ENCODE measurements at places on chromosomes 5 and 9. TPM values are rescaled to one million over a fixed set of nuclear protein-coding genes. Genes with fewer than 3 reads are reported as not detected.

DNA sequence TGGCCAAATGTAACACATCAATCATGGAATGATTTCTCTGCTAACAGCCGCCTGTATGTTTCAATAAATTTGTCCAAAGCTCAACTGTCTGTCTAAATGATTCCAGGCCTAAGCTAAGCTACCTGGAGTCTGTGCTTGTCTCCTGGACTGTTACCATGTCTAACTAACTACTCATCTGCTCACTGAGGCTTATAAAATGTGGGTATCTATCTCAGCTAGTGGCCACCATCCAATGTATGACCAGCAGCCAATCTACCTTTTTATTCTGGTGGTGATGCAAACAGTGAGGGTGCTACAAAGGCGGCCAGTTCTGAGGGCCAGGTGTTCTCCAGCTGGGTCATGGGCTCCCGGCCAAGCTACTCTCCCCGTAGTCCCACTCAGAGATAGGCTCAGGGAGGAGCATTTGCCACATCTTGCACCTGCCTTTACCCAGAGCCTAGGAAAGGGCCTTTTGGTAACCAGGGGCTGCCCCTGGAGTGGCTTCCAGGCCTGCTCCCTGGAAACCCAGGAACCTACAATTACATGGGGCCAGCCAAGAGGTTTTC is 59.1 kb downstream of the PFDN1 start:
- H3K27ac ChIP-seq: no peak overlapping the region
- no peaks in the 10 kb centered on the region for H3K27me3 ChIP-seq
- peaks cover 22% of the 10 kb centered on the region for H3K4me1 ChIP-seq
- no peak overlapping the region for H3K4me3 ChIP-seq
- DNase-seq: no peak

GRCh38 chr5:15858326-15858725 is 321.3 kb downstream of the MARCHF11 start:
- H3K4me3 ChIP-seq: no peak overlapping the region
- H3K36me3 ChIP-seq: no peaks in the 10 kb centered on the region
- H3K27ac ChIP-seq: no peak overlapping the region
- no peaks in the 10 kb centered on the region for H3K27me3 ChIP-seq
- H3K4me1 ChIP-seq: no peaks in the 10 kb centered on the region

GRCh38 chr5:149387081-149387631 is 8.1 kb upstream of the IL17B start:
- no peak for DNase-seq
- H3K27ac ChIP-seq: no peak overlapping the region
- H3K4me1 ChIP-seq: no peaks in the 10 kb centered on the region
- no peaks in the 10 kb centered on the region for H3K36me3 ChIP-seq
- no peaks in the 10 kb centered on the region for H3K27me3 ChIP-seq
- no peak overlapping the region for H3K4me3 ChIP-seq

GRCh38 chr5:41539454-41539853 is 29.1 kb upstream of the PLCXD3 start:
- no peaks in the 10 kb centered on the region for H3K4me1 ChIP-seq
- DNase-seq: peak; percentile 14
- no peak overlapping the region for H3K27ac ChIP-seq
- no peak overlapping the region for H3K4me3 ChIP-seq
- no peaks in the 10 kb centered on the region for H3K27me3 ChIP-seq

DNA sequence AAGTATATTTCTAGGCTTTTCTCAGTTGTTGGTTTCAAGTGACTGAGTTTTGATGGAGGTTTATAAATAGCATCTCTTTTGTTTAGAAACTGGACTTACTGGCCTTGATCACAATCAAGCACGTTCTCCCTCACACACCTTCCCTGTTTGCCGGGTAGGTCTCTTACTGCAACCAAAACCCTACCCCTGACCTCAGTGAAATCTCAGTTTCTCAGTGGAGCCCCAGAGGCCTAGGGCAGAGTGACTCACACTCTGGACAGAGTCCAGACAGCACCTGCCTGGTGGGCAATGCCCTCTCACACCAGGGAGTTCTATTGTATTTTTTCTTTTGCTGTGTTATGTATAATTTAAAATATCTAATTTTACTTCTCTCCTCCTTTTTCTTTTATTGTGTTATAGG is 48.4 kb upstream of the EPB41L4B start:
- no peak overlapping the region for H3K27ac ChIP-seq
- no peaks in the 10 kb centered on the region for H3K36me3 ChIP-seq
- no peaks in the 10 kb centered on the region for H3K4me1 ChIP-seq
- DNase-seq: no peak
- no peaks in the 10 kb centered on the region for H3K27me3 ChIP-seq

DNA sequence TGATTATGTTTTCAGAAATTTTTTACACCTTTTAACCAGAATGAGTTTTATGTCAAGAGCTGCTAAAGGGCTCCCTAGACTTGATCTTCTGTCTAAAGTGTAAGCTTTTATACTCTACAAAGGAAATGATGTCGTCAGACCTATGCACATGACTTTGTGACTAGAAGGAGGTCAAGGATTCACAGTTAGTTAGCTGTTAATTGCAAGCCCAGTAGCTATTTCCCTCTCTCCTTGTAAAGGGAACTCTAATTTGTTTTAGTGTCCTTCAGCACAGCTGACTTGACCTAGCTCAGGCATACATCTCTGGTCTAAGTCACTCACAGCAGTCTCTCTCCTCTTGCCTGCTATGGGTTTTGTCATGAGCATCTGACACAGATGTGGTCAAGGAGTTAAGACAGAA is 173.5 kb upstream of the NREP start:
- no peaks in the 10 kb centered on the region for H3K27me3 ChIP-seq
- no peak overlapping the region for H3K4me3 ChIP-seq
- no peaks in the 10 kb centered on the region for H3K4me1 ChIP-seq
- H3K36me3 ChIP-seq: no peaks in the 10 kb centered on the region

DNA sequence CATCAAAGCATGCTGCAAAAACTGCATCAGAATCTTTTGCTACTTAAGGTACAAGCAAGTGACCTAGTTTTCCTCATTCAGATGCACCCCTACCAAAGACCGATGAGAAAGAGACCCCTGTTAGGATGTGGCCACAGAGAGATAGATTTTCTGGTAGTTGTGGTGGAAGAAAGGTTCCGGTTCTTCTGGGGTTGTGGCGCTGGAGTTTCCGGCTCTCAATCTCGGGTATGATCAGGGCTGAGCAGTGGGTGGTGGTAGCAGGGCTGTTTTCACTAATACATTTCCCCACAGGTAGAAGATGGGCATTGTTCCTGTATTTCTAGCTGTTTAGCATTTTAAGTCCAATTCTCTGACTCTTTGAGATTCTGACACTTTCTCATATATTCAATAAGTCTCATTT is 58.4 kb downstream of the PCSK1 start:
- no peak for DNase-seq
- H3K4me3 ChIP-seq: no peak overlapping the region
- H3K4me1 ChIP-seq: no peaks in the 10 kb centered on the region
- no peak overlapping the region for H3K27ac ChIP-seq

GRCh38 chr5:35180046-35180445 is 50.2 kb downstream of the PRLR start:
- H3K4me1 ChIP-seq: peaks cover 8% of the 10 kb centered on the region
- no peak for DNase-seq
- no peaks in the 10 kb centered on the region for H3K27me3 ChIP-seq
- no peak overlapping the region for H3K27ac ChIP-seq
- no peaks in the 10 kb centered on the region for H3K36me3 ChIP-seq

- H3K4me1 ChIP-seq: no peaks in the 10 kb centered on the region
- H3K27me3 ChIP-seq: no peaks in the 10 kb centered on the region
- no peak overlapping the region for H3K27ac ChIP-seq
- DNase-seq: no peak
- no peaks in the 10 kb centered on the region for H3K36me3 ChIP-seq
Measured at GRCh38 chr5:50703367-50703666, 36.9 kb downstream of the PARP8 start.

- H3K4me3 ChIP-seq: peak overlapping the region; percentile 57
- H3K4me1 ChIP-seq: peaks cover 13% of the 10 kb centered on the region
- DNase-seq: peak; percentile 79
- peak overlapping the region; percentile 81 for H3K27ac ChIP-seq
- H3K36me3 ChIP-seq: no peaks in the 10 kb centered on the region
- no peaks in the 10 kb centered on the region for H3K27me3 ChIP-seq
Measured at GRCh38 chr5:65102976-65103711, 334.4 kb downstream of the CWC27 start.

DNA sequence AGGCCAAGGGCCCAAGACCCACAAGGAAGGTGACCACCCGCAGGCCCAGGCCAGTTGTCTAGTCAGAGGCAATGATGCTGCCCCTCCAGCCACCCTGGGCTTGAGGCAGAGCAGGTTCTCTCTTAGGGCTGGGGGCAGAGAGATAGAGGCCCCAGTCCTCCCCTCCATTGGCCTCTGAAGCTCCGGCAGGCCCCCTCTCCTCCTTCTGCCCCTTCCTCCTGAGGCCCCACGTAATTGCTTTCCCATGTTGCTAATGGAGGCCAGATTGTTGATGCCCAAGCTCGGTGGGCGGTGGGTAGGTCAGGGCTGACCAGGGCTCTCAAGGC is 26.6 kb upstream of the ENHO start:
- no peaks in the 10 kb centered on the region for H3K27me3 ChIP-seq
- no peak for DNase-seq
- no peak overlapping the region for H3K4me3 ChIP-seq
- H3K36me3 ChIP-seq: no peaks in the 10 kb centered on the region
- no peak overlapping the region for H3K27ac ChIP-seq
- H3K4me1 ChIP-seq: no peaks in the 10 kb centered on the region

- no peak overlapping the region for H3K27ac ChIP-seq
- no peaks in the 10 kb centered on the region for H3K27me3 ChIP-seq
- peaks cover 7% of the 10 kb centered on the region for H3K4me1 ChIP-seq
- no peaks in the 10 kb centered on the region for H3K36me3 ChIP-seq
- DNase-seq: no peak
- H3K4me3 ChIP-seq: no peak overlapping the region
Measured at GRCh38 chr9:15282567-15283285, 24.3 kb downstream of the TTC39B start.

DNA sequence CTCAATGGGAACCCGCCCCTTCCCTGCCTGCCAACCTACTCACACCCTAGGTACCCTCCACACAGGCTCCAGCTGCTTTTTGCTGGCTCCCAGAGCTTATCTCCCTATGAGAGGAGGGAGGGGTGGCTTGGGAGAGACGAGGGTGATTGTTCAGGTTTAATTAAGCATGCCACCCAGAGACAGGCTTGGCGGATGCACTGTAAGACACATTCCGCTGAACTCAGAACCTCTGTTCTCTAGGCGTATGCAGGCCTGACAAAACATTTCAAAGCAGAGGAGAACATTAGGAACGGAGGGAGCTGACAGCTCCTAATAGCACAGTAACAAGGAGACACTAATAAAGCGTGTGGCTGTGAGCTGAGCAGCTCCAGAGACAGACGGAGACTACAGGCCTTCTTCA is 80.1 kb downstream of the TRIM32 start:
- DNase-seq: no peak
- no peak overlapping the region for H3K4me3 ChIP-seq
- no peaks in the 10 kb centered on the region for H3K4me1 ChIP-seq
- H3K27ac ChIP-seq: no peak overlapping the region
- no peaks in the 10 kb centered on the region for H3K36me3 ChIP-seq
- H3K27me3 ChIP-seq: peaks cover 2% of the 10 kb centered on the region

DNA sequence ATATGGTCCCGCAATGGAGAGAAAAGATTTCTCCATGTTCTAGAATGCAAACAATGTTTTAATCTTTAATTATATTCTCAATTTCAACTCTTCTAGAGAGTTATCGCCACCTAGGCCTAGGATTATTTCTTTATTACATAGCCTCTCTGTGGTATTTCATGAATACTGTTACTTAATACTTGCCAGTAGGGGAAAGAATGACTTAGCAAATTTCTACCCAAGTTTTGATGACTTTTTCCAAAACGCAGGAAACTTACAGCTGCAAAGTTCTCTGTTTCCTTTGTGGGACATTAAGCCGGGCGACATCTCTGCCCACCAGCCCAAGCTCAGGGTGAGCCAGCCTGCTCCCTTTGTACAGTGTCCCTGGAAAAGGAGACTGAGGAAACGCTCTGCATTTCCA is 73.8 kb downstream of the MED27 start:
- no peak overlapping the region for H3K27ac ChIP-seq
- no peaks in the 10 kb centered on the region for H3K27me3 ChIP-seq
- DNase-seq: no peak
- H3K36me3 ChIP-seq: no peaks in the 10 kb centered on the region

DNA sequence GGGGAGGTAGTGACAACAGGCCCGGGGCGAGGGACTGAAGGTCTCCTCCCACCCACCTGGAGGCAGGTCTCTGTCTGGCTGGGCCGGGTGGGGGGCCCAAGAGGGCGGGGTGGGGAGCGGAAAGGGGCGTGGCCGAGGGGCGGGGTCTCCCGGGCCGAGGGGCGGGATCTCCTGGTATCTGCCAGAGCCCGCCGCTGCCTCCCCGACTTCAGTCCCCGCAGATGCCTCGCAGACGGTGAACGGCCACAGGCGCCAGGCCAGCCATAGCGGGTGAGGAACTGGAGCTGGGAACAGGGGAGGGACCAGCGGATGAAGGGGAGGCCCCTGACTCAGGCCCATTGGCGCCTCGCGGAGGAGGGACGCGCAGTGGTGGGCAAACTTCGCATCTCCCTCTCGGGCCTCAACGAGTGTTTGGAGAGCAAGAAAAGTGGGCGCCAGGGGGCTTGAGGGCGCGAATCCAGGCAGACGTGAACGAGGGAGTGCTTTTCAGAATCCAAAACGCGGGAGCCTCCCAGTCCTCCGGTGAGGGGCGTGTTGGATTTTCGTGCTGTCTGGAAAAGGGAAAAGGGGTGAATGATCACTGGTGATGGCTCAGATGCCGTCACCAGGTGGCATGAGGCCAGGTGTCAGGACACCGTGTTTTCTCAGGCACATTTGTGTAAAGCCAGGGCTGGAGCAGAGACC is at the start of gene ADGRD2:
TSS of gene ADGRD2 (plus strand) at position 211 of the 684 bp plus-strand sequence. CDS start 1,216 bp downstream, outside the sequence.
- H3K36me3 ChIP-seq: no peaks in the 10 kb centered on the region
- no peak for DNase-seq
- no peak within 1 kb of the TSS for H3K27ac ChIP-seq
- H3K27me3 ChIP-seq: no peaks in the 10 kb centered on the region

DNA sequence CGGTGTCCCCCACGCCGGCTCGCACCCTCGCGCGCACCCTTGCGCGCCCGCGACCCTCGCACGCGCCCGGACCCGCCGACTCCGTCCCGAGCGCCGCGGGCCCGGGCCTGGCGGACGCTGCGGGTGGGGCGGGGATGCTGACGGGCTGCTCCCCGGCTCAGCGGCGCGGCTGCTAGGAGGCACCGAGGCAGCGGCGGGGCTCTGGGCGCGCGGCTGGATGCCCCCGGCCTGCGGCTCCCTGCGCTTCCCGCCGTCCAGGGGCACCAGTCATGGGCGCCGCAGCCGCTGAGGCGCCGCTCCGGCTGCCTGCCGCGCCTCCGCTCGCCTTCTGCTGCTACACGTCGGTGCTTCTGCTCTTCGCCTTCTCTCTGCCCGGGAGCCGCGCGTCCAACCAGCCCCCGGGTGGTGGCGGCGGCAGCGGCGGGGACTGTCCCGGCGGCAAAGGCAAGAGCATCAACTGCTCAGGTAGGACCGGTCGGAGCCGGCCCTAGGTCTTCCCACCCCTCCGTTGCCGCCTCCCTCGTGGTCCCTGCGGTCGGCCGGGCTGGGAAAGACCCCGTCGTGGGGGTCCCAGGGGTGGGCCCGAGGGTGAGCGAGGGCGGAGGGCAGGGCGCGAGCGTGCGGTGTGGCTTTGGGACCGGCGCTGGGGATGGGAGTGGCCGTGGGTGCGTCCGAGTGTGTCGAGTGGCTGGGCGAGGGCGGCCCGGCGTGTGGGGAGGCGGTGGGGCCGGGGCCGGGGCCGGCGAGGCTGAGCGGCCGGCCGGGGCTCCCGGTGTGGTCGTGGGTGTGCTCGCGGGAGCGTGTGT is 530 bp downstream of the TMEFF1 start:
- H3K4me1 ChIP-seq: no peaks in the 10 kb centered on the region
- H3K27me3 ChIP-seq: no peaks in the 10 kb centered on the region
- DNase-seq: peak; percentile 66
- H3K4me3 ChIP-seq: peak overlapping the region; percentile 64

Gene FOXE1
- not detected for total RNA-seq

Gene RNF183
- total RNA-seq: 1.5 TPM

Gene TMC1
- total RNA-seq: not detected

Gene MAP3K1
- total RNA-seq: 47.0 TPM

Gene COL23A1
- total RNA-seq: 0.18 TPM

Gene SV2C
- not detected for total RNA-seq
